ENCODE measurements at places on chromosomes 16 and 17. TPM values are rescaled to one million over a fixed set of nuclear protein-coding genes. Genes with fewer than 3 reads are reported as not detected.

Gene EFNB3
- 0.67 TPM for total RNA-seq

Gene CSF3
- total RNA-seq: 1.3 TPM

Gene DUSP14
- 49.6 TPM for total RNA-seq

Gene ASPA
- under 0.01 TPM for total RNA-seq

Gene TEX14
- total RNA-seq: not detected

Gene UNKL
- 4.3 TPM for total RNA-seq

Gene NPB
- 1.3 TPM for total RNA-seq

Gene C17orf100
- 1.3 TPM for total RNA-seq

Gene CTRB2
- not detected for total RNA-seq

Measured in bronchus fibroblast of lung (primary cell).